CD4-positive, alpha-beta T cell treated with Interleukin-17A for 4 hours (primary cell): ENCODE measurements at places on chromosomes 12 and 14.

DNA sequence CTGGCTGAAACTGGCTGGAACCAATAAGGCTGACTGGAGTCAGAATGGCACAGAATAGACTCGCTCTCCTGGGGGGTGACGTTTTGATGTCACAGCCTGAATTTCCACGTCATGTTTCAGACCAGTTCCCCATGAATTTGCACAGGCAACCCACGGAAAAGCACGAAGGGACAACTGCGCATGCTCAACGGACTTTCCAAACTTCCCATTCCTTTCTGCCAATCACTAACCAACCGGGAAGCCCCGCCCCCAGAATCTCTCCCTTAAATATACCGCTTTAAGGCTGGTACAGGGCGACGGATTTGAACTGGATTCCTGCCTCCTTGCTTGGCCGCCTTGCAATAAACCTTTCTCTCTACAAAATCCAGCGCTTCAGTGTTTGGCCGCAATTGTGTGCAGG, 434.7 kb downstream of the APAF1 start:
- no peak for DNase-seq

GRCh38 chr14:91252871-91253794, 8.6 kb upstream of the GPR68 start:
- DNase-seq: peak; percentile 63

- DNase-seq: no peak
Observed at GRCh38 chr12:46892887-46893286, 67.1 kb upstream of the SLC38A4 start.

DNA sequence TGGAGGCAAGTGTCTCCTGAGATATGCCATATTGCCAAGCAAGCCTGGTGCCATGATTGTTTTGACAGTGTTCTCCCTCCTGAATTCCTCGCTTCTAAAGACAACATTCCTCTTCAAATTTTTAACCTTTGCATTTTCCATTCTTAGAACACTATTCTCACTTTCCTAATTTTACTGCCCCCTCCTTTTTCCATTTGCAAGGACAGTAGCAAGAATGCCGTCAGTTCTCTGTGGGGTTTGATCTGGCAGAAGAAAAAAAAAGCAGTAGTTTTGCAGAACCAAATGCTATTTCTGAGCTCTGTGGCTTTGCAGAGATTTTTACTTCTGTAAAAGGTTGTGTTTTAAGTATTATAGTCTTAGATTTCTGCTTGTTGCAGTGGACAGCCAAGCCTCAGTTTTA, 295.2 kb downstream of the NUAK1 start:
- DNase-seq: no peak

DNA sequence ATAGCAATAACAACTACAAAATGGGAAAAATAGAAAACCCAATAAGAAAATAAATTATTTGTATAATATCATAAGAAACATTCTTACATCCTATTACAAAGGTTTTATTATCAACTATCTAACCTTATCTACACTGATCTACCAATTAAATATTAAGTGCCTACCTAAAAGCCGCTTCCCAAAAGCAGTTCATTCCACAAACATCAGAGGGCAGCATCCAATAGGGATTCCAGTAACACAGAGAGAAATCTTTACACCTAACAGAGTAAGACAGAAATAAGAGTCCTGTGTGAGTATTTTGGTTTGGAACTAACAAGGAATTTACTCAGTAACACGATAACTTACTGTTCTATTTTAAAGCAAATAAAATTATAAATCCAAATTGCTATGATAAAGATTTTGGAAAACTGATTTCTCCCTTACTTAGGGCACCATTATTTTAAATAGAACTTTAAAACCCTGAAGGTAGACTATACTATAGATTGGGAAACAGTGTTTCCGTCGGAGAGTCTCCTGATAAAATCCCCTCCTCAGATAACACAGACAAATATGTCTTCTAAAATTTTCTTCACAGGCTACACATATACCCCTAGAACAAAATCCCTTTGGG, 15.0 kb downstream of the GXYLT1 start:
- peak; percentile 32 for DNase-seq
